Inflammatory macrophage (primary cell): ENCODE measurements at places on chromosomes 16 and 17.
A peak's percentile ranks its signal among the peaks of the same experiment; 100 is the strongest.

DNA sequence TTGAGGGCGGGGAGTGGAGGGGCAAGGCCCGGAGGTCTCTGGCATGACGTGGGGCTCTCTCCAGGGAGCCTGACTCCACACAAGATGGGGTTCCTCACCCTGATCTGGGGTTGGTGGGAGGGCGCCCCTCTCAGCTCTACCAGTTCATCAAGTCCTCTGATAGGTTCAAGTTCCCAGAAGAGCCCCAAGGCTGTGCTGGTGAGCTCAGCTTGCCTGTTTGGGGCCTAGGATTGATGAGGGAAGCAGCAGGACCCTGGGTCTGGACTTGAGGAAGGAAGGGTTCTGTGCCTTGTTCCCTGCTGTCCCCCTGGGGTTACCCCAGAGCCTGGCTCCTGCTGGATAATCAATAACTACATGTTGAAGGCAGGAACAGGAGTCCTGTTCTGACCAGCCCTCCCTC lies 3.5 kb downstream of the MGAT5B start:
- no peak for DNase-seq

DNA sequence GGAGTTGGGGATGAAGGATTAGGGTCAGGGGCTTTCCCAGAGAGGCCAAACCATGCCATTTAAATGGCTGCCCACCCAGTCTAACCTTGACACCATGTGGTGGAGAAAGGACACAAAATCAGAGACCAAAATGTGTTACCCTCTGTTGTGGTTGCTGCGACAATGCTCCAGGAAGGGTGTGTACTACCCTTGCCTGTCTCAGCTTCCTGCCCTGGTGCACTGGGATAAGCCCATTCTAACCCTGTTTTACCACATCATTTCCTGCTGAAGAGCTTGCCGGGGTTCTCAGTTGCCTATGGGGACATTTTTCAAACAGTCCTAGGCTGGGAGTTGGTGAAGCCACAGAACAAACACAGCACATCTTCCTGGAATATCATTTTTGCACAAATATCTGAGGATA lies 4.9 kb downstream of the OR4D1 start:
- peak; percentile 25 for DNase-seq

GRCh38 chr17:7380855-7381683 lies at the start of gene TNK1:
Gene TNK1 (plus strand): TSS chr17:7381089. CDS start chr17:7382927, 1,838 bp downstream.
- no peak for DNase-seq

GRCh38 chr17:60079401-60080243 lies 901 bp upstream of the HEATR6 start:
- DNase-seq = no peak

- DNase-seq = no peak
Observed at GRCh38 chr17:6240601-6241000, 170.4 kb downstream of the WSCD1 start.

- peak; percentile 35 for DNase-seq
Observed at GRCh38 chr17:7862692-7863437, 5.1 kb downstream of the CYB5D1 start.

DNA sequence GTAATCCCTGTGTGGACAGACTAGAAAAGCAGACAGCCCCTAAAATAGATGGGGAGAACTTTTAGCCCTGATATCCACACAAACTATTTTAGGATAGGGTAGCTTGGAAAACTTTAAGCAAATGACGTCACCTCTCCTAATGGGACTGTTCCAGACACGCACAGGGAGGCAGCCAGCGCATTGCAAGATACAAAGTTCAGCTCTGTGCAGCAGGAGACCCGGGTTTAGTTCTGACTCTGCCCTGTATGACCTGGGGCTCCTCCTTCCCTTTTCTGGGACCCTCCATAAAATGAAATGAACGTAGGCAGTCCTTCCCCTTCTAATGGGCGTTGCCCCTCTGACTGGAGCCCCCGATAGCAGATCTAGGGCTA lies 6.3 kb downstream of the ZNF689 start:
- DNase-seq = no peak

GRCh38 chr16:23859713-23860269 lies 24.0 kb downstream of the PRKCB start:
- DNase-seq = peak; percentile 25

- DNase-seq = no peak
Observed at GRCh38 chr17:80702315-80703141, 157.9 kb downstream of the RPTOR start.

DNA sequence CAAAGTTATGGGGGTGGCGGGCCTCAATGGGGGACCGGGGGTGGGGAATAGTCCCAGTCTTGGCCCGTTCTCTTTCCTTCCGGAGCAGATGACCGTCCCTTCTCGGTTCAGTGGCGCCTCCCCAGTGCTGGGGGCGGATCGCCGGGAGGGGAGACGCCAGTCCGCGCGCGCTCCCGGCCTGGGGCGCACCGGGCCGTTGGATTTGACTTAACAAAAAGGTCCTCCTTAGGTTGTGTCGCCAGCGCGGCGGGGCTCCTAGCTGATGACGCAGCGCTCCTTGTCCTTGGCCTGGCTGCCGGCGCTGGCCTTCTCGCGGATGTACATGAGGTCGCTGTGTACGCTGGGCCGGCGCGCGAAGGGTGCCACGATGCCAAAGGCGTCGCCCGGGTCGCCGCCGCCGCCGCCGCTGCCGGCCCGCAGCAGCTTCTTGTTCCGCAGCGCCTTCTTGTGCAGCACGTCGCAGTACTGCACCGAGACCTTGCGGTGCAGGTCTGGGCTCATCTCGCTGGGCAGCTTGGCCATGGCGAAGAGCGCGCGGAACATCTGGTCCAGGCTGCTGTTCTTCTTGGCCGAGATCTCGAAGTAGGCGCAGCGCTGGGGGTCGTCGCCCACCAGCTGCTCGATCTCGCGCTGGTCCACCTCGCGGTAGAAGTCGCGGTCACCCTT lies 1.2 kb downstream of the RASD1 start:
- DNase-seq = peak; percentile 22

DNA sequence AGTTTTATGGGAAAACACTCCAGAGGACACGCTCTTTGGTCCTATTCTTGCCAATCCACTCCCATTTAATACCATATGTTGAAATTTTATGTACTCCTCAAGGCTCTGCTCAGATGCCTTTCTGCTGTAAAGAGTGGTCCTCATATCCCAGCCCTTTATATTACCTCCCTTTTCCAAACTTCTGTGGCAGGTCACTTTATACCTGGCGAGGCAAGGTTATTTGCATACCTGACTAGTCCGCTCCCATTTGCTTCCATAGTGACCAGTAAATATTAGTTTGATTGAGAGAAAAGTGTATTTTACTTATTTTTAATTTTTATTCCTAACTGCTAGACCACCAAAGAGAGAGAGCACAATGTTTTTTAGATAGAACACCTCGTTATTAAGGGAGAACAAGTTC lies 17.3 kb downstream of the KRT12 start:
- DNase-seq = no peak

GRCh38 chr16:27330542-27330941 lies 16.8 kb downstream of the IL4R start:
- peak; percentile 69 for DNase-seq

DNA sequence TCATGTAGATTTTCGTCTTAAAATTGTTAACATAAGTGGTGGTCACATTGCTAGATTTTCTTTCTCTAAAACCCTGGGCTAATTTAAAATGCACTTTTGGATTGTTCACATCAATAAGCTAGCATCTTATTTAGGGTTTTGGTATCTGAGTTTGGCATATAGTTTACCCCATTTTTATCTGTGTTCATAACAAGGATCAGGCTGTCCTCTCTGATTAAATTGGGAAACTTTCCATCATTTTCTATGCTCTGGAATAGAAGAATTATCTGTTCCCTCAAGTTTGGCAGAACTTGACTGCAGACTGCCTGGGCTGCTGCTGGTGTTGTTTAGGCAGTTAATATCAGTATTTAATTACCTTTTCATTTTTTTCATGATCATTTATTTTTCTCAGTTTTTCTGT lies 1.8 kb downstream of the SPECC1 start:
- no peak for DNase-seq

GRCh38 chr17:44146375-44147346 lies 4.9 kb downstream of the HROB start:
- peak; percentile 36 for DNase-seq

- DNase-seq = no peak
Observed at GRCh38 chr16:77014441-77014840, 176.5 kb upstream of the MON1B start.

DNA sequence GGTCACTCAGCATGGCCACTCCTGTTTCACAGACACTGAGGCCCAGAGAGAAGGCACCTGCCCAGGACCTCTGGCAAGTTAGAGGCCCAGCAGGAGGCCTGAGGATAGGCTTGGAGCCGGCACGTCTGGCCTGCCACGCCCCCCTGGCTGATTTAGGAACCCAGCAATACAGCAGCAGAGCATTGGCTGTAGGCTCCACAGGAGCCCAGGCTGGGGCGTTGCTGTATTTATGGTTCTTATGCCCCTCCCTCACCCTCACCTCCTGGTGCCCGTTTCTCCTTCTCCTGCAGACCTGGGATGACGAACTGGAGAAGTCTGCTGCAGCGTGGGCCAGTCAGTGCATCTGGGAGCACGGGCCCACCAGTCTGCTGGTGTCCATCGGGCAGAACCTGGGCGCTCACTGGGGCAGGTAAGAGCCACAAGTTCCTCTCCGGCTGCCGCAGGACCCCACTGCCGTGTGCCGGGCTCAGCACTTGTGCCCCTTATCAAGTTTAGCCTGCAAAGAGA lies 25.8 kb downstream of the CRISPLD2 start:
- DNase-seq = no peak

DNA sequence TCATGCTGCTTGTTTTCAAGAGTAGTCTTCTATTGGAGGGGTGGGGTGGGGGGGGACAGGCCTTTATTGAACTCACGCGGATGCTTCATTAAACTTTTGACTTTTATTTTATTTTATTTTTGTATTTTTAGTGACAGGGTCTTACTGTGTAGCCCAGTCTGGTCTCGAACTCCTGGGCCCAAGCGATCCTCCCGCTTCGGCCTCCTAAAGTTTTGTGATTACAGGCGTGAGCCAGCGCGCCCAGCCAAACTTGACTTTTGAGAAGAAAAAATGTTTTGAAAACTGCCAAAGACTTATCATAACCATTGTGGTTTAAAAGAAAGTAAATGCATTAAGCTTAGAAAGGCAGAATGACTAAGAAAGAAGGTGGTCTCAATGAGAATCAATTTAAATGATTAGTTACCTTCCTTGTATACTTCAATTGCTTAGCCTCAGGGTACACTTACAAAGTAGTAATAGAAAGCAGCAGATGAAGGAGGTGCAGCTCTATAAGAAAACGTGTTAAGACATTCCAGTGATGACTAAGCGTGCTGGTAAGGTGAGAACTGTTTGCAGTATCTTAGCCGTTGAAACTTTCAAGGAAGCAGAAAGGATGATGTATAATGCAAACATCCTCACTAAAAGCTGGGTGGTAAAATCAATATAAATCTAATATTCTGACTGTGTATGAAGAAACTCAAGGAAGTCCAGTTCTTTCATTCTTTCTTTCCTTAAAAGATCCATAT lies 1.2 kb downstream of the AP2B1 start:
- DNase-seq = no peak

DNA sequence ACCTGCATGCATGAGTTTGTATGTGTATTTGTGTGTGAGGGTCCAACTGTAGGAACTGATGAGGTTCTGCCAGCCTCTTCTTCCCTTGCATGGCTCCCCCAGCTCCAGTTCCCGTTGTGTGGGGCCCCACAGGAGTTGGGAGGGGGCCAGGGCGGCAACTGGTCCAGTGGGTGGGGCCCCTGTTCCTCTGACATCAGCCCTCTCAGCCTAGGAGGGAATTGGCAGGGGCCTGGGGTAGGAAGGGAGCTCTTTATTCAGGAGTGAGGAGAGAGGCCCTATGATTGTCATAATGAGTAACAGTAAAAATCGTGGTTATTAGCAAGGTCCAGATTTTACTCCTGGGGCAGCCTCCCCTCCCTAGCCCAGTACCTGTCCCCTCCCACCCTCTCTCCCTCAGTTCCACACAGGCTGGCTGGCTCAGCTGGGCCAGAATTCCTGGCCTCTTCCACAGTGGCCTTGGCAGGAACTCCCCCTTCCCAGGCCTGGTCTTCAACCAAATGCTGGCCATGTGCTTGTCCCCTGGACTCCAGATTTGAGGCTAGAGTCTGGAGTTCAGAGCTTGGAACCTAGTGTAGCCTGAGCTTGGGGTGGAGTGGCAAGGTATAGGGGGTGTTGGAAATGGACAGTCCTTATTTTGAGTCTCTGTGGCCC lies 18.9 kb downstream of the RARA start:
- no peak for DNase-seq

GRCh38 chr17:11296994-11297393 lies 56.0 kb downstream of the SHISA6 start:
- no peak for DNase-seq

- no peak for DNase-seq
Observed at GRCh38 chr16:66287926-66288325, 78.6 kb upstream of the CDH5 start.

DNA sequence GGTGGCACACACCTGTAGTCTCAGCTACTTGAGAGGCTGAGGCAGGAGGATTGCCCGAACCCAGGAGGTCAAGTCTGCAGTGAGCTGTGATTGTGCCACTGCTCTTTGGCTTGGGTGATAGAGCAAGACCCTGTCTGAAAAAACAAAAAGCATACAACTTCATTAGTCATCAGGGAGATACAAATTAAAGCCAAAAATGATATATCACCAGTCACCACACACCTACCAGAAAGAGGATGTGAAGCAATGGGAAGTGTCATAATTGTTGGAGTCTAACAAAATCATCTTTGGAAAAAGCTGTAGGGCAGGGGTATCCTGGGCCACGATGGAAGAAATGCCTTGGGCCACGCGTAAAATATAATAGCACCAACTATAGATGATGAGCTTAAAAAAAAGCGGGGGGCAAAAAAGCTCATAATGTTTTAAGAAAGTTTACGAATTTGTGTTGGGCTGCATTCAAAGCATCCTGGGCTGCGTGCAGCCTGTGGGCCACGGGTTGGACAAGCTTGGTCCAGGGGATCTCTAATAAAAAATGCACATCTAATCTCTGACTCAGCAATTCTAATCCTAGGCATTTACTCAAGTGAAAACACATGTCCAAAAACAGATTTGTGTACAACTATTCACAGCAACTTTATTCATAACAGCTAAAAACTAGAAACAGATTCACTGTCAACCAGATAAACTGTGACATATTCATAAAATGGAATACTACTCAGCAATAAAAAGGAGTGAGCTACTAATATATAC lies 65.9 kb downstream of the HIC1 start:
- peak; percentile 29 for DNase-seq

DNA sequence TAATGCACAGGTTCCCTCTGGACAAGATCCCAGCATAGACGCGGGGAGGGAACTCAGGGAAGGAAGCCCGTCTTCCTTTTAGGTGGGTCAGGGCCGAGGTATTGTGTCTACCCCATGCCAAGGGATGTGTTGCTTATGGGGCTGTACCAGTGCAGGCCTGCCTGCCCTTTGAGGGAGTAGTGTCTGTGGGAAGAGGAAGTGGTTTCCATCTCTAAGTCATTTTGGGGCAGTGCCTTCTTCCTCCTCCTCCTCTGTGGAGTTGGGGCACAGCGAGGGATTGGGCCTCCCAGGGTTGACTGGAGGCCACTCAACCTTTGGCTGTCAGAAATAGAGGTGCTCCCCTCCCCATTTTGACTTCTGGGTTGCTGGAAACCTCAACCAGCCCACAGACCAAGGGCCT lies 26.5 kb downstream of the GJD3 start:
- peak; percentile 35 for DNase-seq

DNA sequence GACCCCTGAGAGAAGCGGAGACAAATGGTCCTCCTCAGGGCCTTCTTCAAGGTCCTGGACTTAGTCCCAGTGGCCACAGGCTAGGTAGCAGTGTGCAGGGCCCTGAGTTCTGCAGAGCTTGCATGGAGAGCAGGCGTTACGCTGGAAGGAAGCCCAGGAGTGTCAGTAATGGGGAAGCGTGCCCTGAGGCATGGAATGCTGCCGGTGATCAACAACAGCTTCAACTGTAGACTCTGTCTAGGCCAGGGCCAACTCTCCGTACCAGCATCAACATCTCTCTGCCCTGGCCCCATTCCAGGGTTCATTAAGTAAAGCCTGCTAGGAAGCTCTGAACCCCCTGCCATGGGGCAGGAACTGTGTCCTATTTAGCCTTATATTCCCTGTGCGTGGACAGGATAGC lies 568 bp upstream of the TNK1 start:
- no peak for DNase-seq
